ENCODE measurements at places on chromosomes 4 and X. TPM values are rescaled to one million over a fixed set of nuclear protein-coding genes. Genes with fewer than 3 reads are reported as not detected.

DNA sequence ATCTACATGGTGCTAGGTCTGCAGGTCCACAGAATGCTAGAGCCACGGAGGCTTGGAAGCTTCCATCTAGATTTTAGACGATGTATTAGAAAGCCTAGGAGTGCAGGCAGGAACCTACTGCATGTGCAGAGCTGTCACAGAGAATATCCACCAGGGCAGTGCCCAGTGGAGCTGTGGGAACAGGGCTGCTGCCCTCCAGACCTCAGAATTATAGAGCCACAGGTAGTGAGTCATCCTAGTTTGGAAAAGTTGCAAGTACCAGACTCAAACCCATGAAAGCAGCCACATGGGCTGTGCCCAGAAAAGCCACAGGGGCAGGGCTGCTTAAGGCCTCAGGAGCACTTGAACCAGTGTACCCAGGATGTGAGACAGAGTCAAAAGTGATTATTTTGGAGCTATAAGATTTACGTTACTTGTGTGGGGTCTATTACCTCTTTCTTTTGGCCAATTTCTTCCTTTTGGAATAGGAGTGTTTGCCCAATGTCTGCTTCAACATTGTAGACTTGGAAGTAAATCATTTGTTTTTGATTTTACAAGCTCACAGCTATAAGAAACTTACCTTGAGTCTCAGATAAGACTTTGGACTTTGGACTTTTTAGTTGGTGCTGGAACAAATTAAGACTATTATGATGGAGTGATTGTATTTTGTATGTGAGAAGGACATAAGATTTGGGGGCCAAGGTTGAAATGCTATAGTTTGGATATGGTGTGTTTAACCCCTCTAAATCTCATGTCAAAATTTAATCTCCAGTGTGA is 143.5 kb upstream of the CHRDL1 start:
- no peak for DNase-seq

GRCh38 chr4:108700081-108700757 is 49.8 kb downstream of the OSTC start:
- no peak for DNase-seq

Gene LRCH2
- not detected for total RNA-seq

Gene ZNF141
- total RNA-seq = 27.0 TPM
